ENCODE measurements at places on chromosomes 7 and 10.
A peak's percentile ranks its signal among the peaks of the same experiment; 100 is the strongest.

GRCh38 chr7:137696988-137697387 is 149.8 kb downstream of the DGKI start:
- DNase-seq: no peak

- DNase-seq: no peak
Observed at GRCh38 chr10:30422151-30422695, 11.8 kb upstream of the MAP3K8 start.

DNA sequence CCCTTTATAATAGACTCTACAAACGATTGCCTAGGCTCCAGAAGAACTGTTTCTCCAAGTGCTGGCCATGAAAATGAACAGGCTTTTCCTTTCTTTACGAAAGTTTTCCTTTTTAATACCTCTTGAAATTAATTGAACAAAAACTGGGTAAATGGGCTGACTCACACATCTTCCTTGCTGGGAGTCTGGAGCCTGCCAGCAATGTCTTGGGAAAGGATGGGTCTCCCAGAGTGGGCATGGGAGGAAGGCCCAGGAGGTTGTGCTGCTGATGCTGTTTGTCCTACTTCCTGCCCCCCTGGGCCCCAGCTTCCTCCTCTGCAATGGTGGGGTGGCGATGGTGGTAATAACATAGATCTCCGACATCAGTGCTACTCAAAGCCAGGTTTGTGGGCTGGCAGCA is 174.1 kb downstream of the RPS24 start:
- no peak for DNase-seq

DNA sequence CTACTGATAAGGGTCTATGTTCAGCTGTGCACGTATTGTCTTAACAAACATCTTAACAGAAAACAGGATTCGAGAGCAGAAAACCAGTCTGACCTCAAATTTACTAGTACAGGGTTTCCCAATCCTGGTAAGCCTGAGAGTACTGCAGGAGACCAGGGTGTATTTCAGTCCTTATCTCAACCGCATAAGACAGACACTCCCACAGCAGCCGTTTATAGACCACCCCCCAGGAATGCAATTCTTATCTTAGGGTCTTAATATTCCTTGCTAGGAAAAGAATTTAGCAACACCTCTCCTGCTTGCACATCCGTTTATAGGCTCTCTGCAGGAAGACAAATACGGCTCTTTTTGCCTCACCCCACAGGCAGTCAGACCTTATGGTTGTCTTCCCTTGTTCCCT is 277.3 kb downstream of the SDK1 start:
- DNase-seq: no peak

DNA sequence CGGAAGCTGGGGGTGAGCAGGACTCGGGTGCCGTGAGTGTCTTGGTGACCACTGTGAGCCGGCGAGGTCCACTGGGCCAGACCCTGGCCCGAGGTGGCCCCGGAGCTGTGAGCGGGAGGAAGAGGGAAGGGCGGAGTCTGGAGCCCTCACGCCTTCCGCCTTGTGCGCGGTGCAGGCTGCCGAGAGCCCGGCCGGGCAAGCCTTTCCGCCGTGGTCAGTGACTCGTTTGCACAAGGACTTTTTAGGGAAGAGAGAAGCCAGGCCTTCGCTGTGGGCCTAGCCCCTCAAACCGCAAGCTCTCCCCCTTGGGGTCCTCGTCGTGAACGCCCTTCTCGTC is 40.9 kb upstream of the ZNF32 start:
- no peak for DNase-seq

GRCh38 chr10:76010703-76011102 is 579.3 kb downstream of the LRMDA start:
- no peak for DNase-seq

DNA sequence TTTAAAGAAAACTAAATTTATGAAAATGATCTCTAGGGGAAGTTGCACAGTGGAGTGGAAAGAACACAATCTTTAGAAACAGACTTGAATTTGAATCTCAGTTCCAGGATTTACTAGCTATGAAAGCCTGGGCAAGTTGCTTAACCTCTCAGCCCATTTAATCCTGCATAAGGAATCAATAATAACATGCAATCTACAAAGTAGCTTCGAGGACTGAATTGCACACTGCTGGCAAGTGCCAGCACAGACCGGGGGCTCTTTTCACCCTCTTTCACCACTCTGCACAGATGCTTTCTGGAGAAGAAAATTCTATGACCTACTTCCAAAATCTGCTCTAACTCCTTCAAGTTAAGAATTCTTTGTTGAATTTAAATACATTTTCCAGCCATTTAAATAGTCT is 63.4 kb upstream of the ANK3 start:
- no peak for DNase-seq

GRCh38 chr7:105578496-105578895 is 2.8 kb downstream of the EFCAB10 start:
- no peak for DNase-seq

- DNase-seq: peak; percentile 20
Observed at GRCh38 chr10:28432210-28432676, 100.7 kb upstream of the WAC start.

DNA sequence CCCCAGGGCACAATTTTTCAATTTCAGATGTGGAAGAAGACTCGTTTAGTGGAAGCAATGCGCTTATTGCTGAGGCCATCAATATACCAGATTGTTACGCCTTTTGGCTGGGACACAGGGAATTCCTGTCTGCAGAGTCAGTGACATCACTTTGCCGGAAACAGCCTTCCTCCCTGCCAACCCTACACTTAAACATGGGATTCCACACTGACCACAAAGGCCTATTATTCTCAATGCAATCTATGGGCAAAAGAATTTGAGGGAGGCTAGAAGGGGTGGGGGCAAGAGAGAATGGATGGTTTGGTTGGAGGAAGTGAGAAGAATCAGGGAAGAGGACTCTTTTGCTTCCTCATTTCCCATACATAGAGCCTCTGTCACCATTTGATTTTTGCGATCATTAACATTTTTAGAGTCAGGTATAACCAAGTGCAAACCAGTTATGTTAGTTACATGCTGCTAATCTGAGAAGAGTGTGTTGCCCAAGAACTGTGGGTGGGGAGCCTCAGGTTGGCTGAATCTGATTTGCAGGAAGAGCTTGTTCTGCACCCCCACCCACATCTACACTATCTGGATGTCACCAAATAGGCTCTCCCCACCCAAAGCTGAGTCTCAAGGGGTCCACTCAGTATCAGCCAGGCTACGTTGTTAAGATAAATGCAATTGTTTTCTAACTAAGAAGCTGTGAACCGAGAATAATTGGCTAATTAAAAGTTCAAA is 58.2 kb downstream of the ENTPD1 start:
- DNase-seq: no peak

- DNase-seq: no peak
Observed at GRCh38 chr7:45157286-45157652, 322 bp upstream of the RAMP3 start.

DNA sequence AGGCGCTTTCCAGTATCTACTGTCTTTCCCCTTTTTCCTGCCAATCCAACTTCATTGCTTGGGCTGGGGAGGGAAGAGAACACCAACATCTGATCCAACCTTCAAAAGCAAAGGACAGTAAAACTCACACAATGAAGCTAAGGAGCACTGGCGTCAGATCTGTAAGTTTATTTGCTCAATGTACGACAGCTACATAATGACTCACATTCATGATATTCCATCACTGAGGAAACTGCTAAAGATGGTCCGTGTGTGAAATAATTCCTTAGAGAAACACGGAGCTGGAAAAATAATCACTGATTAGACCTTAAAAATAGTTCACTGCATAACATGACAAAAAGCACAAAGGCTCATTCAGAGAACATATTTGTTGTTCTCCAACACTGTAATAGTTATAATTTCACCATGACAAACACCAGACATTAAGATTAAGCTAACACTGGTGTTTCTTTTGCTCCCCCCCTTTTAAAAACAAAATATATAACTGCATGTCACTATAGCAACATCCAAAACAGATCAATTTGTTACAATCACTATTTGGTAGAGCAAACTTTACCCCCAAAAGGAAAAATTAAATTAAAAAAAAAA is 24.3 kb downstream of the HSPB1 start:
- DNase-seq: no peak

- DNase-seq: no peak
Observed at GRCh38 chr7:144001543-144001942, 1.4 kb downstream of the OR6B1 start.

GRCh38 chr10:102738692-102739121 is 5.0 kb upstream of the WBP1L start:
- DNase-seq: no peak

DNA sequence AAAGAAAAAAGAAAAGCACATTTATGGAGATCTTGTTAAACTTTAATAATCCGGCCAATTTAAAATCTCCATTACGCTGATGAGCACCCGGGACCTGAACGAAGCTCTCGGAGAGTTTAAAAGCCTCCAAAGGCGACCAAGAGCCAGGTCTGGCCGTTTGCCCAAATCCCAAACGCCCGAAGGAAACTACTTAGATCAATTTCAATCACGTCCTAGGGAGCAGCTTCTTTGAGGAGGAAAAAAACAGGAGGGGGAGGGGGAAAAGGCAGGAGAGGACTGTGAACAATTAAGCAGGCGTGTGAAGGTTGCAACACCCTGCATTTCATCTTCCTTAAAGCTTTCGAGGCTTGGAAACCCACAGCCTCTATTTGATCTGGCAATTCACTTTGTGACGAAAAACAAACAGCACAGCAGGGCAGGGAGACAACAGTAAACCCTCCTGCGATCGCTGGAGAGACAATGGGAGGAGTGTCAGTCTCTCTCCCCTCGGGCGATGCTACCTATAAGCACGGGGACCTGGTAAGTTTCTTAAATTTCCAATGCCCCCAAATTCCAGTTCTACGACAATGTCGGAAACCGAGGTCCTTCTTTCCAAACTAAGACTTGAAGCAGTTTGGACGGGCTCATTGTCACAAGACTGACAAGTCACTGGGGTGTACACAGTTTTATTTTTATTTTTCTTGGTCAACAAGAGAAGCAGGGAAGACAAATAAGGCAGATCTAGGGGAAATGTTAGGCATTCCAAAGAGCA is 1.2 kb downstream of the KLF6 start:
- DNase-seq: no peak

DNA sequence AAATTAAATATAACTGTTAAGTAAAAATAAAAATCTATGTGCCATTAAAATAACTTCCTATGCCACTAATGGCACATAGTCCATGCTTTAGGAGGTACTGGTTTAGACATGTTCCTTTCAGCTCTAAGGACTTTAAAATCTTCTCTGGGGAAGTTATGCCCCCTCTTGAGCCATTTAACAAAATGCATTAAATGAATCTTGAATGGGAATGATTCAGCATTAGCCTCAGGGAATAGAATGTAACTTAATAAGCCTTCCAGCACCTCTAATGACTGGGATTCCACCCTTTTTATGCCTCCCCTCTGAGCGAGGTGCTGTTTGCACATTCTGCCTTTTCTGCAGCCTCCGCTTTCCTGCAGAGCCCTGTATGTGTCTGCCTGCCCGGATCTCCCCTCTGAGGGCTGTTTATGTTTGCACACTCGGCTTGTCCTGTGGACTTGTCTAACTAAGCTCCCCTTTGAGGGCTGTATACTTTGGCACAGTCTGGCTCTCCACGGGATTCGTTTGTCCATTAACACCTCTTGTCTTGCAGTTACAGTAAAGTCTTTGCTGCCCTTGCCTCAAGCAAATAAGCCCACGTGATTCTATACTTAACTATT is 108.4 kb upstream of the HPS1 start:
- no peak for DNase-seq

DNA sequence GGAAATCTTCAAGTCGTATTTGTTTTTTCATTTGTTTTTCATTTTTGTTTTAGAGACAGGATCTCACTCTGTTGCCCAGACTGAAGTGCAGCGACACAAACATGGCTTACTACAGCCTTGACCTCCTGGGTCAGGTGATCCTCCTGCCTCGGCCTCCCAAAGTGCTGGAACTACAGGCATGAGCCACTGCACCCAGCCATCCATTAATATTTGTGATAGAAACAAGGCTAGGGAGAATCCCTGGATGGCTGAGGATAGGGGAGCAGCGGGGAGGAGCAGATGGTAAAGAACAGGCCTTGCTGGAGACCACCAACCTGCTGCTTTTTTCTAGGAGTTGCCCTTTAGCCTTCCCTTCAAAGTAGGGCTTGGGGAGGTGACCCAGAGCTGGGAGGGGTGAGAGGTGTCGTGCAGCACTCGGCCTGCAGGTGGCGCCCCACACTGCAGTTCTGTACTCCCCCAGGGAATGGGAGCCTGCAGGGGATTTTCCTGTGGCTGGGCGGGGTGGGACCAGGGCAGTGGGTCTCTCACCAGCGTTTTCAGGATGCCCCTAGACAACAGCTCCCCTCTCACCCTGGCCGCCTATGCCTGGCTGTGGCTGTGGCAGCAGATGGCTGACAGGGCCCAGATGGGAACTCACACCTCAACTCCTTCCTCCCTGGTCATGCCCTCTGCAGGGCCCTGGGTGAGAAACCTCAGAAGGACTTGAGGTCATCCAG is 12.6 kb upstream of the CDH23 start:
- DNase-seq: peak; percentile 81

DNA sequence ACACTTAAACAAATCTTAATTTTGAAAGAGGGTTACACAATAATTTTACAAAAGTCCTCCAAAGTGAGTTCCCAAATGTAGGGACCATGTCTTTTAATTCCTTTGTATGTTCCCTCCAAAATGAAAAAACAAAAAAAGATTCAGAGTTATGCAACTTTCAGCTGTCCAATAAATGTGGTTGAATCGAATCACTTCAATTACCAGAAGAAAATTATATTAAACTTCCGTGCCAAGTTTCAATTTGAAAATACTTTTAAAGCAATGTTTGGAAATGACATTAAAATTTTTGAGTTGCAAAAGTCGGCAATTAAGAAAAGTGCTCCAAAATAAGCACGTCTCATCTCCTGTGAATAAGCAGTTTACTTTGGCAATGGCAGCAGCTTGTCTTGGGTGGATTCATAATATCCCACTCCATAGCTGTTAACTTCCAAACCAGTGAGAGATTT is 60.3 kb upstream of the C1GALT1 start:
- no peak for DNase-seq

GRCh38 chr7:38335128-38335491 is 61.7 kb upstream of the TARP start:
- DNase-seq: no peak

GRCh38 chr10:93062514-93063143 is 2.0 kb downstream of the CYP26C1 start:
- no peak for DNase-seq

DNA sequence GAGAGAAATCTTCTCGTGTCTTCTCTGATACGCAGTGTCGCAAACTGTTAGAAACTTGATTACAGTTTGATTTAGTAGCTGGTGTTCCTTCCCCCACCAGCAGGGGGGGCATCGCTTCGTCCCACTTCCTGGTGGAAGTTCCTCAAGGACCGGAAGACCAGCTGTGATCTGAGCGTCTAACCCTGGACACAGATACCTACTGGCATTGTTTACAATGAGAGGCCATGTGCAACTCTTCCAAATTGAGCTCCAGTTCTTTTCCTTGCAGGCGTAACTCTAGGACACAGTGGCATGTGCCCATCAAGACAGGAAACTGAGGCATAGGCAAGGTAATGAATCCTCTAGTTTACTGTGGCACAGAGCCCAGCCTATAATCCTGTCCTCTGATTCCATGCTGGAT is 219.0 kb downstream of the CCDC3 start:
- no peak for DNase-seq

- no peak for DNase-seq
Observed at GRCh38 chr10:14918964-14919363, 34.9 kb downstream of the DCLRE1C start.
